ENCODE measurements at places on chromosomes 6 and 20.
A peak's percentile ranks its signal among the peaks of the same experiment; 100 is the strongest.

- peak; percentile 41 for DNase-seq
These were observed 20.9 kb downstream of the DEF6 start for GRCh38 chr6:35318196-35319171.

- DNase-seq: no peak
These were observed 38.0 kb downstream of the TSHZ2 start for GRCh38 chr20:53009979-53010735.

DNA sequence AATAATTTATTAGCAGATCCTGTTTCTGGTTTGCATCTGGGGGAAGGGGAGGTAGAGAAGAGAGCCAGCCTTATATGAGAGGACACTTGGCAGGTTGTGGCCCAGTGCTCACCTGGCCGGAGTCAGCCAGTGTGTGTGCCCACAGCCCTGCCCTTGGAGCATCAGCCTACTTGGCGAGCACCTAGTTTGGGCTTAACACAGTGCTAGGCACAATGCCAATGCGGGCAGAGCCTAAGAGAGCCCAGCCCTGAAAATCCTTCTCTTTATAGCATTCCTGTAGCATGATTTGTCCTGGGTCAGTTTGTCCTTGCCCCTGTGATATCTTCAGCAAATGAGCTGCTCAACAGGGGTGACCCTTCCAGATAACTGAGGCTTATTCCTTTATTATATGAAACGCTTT, 73.0 kb downstream of the SLX4IP start:
- no peak for DNase-seq

GRCh38 chr6:72553531-72554511, 68.0 kb upstream of the KCNQ5 start:
- DNase-seq: no peak

- DNase-seq: no peak
These were observed 1.4 kb upstream of the BPIFB2 start for GRCh38 chr20:33005908-33006775.

GRCh38 chr20:25257130-25257529, 9.2 kb downstream of the PYGB start:
- no peak for DNase-seq

DNA sequence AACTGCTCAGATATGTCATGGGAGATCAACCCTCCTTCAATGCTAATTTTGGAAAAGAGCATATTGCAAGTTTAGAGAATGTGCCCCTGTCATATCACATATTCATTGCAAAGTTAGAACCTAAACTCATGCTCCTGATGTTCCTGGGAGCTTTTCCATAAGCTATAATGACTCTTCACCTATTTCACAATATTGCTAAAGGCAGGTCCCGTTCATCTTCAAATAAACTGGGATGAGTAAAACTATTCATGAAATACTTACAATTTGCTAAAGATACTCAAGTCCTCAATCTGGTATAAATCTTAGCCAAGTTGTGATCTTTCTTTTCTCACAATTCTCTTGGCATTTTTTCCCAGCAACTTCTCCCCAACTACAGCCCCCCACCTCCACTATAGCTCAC, 121.7 kb upstream of the TNFAIP3 start:
- DNase-seq: no peak

DNA sequence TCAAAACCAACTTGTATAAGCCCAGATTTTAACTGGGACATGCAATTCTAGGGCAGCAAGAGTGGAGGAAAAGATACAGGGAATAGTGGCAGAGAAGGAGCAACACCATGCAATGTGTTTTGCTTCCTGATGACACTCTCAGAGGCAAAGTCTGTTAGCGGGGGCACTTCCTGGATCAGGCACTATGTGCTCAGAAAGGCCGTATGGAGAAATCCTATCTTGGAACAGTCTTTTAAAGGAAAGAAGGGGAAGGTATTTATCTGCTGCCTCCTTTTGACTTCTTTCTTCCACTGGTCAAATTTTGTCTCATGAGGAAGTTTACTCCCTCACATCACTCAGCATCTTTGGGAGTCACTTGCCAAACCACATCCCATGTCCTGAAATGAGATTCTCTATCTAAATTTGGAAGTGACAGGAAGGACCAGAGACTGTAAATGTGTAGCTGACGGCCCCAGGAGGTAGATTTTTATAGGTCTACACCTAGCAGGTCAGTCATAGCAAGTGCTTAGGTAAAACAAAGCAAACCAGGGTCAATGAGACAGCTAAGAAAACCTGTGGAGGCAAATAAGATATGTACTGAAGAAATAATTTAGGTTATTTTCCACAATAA, 91.7 kb upstream of the ELOVL5 start:
- DNase-seq: no peak

- DNase-seq: no peak
These were observed 577.4 kb downstream of the HTR1B start for GRCh38 chr6:76885861-76886301.

- DNase-seq: no peak
These were observed 67.7 kb upstream of the SRSF6 start for GRCh38 chr20:43389839-43390626.

- no peak for DNase-seq
These were observed 1.8 kb downstream of the FAM83D start for GRCh38 chr20:38927902-38928578.

DNA sequence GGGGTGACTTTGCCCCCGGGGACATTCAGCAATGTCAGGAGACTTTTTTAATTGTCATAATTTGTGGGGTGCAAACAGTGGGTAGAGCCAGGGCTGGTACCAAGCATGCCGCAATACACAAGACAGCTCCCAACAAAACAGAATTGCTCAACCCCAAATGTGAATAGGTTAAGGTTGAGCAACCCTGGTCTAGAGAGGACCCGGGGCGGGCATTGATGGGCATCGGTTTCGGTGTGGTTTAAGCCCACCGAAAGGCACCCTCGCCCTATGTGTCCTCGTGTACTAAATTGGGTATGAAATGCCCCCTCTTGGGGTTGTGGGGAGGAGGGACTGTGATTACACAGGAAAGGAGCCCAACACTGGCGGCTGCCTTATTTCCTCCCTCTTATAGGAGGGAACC, 36.0 kb downstream of the KIAA1755 start:
- no peak for DNase-seq

DNA sequence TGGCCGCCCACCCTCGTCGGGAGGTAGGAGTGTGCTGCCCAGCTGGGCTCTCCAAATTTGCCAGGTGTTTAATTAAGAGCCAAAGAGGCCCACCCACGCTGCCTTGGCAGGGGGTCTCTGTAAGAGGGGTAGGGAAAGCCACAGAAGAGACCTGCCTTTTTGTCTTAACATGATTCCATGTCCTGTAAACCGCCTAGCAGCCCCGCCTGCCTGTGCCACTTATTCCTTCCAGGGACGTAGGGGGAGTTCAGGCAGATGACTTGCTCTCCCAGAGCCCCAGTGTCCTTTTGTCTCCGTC, 2.1 kb downstream of the FAM210B start:
- DNase-seq: peak; percentile 14

- no peak for DNase-seq
These were observed 537 bp upstream of the GABBR1 start for GRCh38 chr6:29633534-29633905.

DNA sequence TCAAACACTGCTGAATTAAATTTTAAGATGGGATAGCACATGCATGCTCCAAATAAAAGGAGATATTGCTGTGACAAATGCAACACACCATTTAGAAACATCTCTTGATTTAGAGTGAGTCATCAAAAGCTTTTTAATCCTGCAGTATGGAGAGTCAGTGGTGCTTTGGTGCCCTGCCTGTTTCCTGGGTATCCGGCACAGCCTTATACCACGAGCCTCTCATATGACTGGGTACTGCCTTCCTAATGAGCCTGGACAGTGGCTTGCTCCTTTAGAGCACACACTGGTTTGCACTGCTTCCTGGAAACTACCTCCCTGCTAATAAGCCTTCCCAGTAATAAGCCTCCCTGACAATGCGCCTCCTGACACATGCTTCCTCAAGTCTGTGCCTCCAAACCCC, 65.3 kb upstream of the KCNK16 start:
- no peak for DNase-seq

- DNase-seq: peak; percentile 34
These were observed 155.2 kb upstream of the INSM1 start for GRCh38 chr20:20212675-20213096.

DNA sequence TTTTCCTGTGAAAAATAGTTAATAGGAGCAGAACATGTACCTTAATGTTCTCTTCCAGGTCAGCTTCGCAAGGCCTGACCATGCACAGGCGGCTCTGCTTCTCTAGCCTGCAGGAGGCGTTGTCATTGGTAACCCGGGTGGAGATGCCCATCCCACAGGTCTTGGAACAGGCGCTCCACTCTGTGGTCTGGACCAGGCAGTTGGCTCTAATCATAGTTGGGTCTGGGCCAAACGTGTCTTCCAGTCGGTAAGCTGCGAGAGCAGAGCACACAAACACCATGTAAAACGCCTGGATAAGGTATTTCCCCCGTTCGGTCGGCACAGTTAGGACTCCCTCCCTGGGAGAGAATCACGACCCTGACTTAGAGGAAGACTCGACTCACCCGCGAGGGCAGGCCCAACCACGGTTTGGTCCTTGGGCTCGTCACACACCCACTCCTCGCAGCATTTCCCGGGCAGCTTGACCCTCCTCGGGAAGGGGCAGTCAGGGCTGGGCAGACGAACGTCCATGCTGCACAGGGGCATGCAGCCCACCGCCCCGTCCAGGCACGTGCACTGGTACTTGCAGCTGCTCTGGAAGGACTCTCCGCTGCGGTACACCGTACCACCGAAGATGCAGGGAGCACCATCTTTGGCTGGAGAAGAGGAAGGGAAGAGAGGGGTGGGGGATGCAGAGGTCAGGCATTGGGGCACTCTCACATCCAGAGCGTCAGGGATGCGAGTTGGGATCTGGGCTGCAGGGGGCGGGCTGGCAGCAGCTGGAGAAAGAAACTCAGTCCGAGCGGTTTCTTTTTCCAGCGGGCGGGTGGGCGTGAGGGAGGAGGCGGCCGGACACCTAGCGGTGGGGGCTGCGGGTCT, 1.0 kb downstream of the CCN2 start:
- DNase-seq: peak; percentile 34

DNA sequence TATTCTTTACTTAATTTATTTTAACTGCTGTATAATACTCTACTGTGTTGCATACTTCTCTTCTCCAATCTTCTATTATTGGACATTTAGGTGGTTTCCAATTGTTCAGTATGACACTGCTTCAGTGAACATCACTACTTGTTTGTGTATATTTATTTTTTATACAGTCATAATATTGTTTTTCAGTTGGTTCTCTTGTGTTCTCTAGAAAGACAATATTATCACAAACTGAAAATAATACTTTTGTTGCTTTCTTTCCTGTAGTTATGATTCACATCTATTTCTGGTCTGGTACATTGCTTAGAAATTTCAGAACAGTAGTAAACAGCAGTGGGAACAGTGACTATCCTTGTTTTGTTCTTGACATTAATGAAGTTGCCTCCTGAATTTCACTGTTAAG, 62.8 kb upstream of the GTSF1L start:
- no peak for DNase-seq

DNA sequence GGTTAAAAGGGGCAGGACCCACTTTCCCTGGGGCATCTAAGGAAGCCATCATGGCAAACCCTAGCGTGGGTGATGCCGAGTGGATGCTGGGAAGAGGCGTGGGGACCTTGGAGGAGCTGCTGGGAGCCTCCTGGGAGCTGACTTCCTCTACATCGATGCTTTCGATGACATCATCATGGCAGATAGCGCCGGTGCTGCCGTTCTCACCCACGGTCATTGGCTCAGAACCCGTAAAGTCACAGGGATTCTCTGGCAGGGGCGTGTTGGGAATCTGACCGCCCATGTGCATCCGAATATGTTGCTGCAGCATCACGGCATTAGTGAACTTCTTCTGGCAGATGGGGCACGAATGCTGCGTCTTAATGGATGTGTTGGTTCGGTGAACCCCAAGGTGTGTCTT, 12.1 kb downstream of the SALL4 start:
- DNase-seq: no peak
